ENCODE measurements at places on chromosomes 5 and 9.

- no peak for DNase-seq
Measured at GRCh38 chr5:171945066-171945465, 61.4 kb downstream of the FBXW11 start.

- DNase-seq: no peak
Measured at GRCh38 chr9:5178126-5178805, 7.2 kb downstream of the INSL6 start.

DNA sequence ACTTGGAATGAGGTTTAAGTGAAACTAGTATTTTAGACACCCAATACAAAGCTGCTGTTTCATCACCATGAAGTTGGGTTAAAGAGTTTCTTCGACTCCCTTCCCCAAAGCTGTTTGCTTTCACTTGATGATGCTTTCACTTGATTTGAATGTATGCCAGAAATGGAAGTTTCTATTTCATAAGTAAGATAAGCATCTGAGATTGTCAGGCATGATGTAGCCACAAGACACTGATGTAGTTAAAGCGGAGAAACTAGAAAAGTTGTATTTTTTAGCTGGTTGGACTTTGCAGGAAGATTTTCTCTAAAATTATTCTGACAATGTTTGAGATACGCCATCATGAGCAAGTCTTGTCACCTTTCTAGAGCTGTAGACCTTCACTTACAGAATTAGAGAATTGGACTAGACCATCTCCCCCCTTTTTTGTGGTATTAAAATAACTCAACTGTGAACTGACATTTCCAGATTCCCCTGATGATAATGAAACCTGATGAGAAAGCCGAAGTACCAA lies 20.0 kb downstream of the MOCS2 start:
- DNase-seq: no peak

- no peak for DNase-seq
Measured at GRCh38 chr9:135574331-135574730, 12.8 kb downstream of the PAEP start.

GRCh38 chr5:122350496-122350895 lies 38.5 kb downstream of the SNCAIP start:
- no peak for DNase-seq

DNA sequence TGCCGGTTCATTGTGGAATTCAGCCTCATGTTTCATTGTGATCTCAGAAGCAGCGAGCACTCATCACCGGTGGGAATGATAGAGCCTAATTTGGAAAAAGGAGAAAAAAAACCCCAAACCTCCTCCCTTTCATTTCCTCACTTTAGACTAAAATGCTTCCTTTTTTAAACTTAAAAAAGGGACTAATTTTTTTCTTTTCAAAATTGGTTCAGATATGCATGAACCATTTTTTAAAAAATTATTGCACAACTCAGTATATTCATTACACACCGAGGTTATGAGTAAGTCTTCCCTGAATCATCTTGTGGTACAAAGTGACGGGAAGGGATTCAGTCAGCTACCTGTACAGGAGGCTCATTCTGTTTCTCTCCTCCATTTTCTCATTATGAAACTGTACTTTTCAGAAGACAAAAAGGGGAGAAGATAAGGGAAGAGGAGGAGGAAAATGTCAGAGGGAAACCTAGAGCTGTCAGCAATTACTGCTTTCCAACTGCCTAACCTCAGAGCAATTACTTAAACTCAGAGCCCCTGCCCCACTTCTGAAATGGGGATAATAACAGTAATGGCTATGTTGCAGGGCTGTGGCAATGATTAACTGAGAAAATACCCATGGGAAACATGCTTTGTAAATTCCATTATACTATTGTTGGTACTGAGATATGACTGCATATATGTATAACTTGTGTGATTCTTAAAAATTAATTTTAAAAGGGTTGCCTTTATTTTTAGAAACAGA lies 24.0 kb downstream of the GALNT10 start:
- no peak for DNase-seq

DNA sequence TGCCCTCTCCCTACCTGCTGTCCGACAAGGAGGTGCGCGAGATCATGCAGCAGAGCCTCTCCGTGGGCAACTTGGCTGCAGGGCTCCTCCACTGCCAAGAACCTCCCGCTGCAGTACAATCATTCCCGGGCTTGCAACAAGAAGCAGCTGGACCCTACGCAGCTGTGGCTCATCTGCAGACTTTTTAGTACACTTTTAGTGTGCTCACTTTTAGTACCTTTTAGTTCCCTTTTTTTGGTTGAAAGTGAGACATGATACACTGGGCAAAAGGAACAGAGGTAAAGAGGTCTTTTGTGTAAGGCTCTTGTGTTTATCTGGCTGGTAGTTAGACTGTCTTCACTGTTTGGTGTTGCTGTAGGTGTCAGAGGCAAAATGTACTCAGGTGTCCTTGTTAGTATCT lies 58.1 kb upstream of the SPTLC1 start:
- DNase-seq: no peak

DNA sequence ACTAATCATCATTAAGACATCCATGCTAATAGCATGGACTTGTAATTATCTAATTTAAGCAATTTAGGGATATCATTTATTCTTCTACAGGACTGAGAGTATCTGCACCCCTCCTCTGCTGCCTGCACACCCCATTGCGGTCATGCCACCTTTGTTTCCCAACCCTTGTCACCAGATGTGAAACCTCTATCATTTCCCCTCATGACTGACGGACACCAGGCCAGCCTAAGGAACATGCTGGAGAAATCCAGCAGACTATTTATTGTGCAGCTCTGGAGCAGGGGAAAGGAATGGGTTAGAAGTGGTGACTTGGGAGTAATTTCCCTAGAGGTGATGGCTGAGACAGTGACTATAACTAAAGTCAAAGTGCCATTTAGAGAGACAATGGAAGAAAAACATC lies 40.7 kb downstream of the UGCG start:
- DNase-seq: no peak

GRCh38 chr9:86464242-86464641 lies 110.0 kb upstream of the TUT7 start:
- no peak for DNase-seq

GRCh38 chr5:51214746-51215145 lies 168.5 kb upstream of the ISL1 start:
- DNase-seq: no peak

- no peak for DNase-seq
Measured at GRCh38 chr5:150644514-150644913, 4.1 kb downstream of the SYNPO start.

DNA sequence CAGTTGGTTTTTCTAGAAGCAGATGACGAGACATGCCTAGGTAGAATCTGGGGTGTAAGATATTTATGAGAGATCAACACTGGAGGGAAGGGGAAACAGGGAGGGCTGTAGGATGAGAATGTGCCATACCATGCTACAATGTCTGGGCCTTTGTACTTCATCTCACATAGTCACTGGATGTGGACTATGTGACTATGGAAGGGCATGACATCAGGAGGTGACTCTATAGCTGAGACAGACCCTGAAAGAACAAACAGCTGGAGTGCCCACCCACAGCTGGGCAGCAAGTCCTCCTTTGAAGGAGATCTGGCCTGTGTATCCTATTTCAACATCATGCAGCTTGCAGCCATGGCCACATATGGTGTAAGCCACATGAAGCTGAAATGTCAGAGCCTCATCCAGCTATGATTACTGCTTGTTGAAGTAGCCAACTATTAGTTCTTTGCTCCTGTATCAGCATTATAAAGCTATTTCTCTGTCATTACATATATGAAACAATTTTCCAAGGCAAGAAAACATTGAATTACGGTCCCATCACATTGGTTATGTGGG lies 46.2 kb upstream of the KIF2A start:
- DNase-seq: no peak

DNA sequence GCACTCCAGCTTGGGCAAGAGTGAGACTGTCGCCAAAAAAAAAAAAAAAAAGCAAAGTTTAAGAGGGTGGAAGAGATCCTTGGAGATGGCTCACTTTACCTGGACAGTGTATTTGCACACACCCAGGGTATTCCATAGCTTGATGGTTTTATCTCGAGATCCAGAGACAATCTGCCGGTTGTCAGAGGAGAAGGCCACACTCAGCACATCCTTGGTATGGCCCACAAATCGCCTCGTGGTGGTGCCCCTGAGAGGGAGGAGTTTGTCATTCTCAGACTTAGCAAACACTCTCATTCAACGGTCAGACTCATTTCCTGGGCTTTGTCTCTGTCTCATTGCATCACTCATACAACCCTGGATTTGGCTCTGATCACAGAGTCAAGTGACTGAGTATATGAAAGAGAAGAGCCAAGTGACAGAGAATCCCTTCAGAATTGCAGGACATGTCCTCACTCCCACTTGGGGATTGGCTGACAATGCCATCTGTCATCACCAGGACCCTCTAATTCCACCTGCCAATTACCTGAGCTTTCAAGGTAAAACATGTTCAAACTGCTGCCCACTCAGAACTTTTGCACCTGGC lies 2.2 kb downstream of the RACK1 start:
- DNase-seq: no peak

DNA sequence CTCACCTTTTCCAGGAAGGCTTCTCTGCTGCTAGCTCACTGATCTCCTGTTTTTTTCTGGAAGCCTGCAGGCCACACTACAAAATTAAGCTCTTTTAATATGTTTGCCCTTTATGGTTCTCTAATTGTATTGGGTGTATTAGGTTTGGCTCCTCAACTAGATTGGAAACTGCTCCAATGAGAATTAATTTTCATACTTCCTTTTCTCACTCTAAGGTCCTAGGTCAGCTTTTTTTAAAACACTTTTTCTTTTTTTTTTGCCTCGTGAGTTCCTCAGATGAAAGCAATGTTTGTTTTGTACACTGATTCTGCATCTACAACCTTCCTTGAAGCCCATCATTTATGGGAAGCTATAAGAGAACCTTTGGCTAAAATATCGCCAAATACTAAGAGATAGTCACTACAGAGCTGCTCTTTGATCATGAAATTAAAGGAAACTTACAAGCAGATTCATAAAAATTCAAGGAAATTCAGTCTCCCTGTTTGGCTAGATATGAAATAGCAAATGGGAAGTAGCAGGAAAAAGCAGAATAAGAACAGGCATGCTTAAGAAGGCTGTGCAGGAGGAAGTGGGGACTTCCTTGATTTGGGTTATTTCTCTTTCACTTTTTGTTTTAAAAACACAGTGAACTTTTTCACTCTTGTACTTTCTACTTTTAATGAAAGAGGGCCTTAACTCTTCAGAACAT lies 55.2 kb upstream of the FYB1 start:
- DNase-seq: no peak

GRCh38 chr5:27267209-27267824 lies 228.9 kb upstream of the CDH9 start:
- no peak for DNase-seq

All from occipital lobe (tissue), 3 donors.